ENCODE measurements at places on chromosomes 13 and 19.

DNA sequence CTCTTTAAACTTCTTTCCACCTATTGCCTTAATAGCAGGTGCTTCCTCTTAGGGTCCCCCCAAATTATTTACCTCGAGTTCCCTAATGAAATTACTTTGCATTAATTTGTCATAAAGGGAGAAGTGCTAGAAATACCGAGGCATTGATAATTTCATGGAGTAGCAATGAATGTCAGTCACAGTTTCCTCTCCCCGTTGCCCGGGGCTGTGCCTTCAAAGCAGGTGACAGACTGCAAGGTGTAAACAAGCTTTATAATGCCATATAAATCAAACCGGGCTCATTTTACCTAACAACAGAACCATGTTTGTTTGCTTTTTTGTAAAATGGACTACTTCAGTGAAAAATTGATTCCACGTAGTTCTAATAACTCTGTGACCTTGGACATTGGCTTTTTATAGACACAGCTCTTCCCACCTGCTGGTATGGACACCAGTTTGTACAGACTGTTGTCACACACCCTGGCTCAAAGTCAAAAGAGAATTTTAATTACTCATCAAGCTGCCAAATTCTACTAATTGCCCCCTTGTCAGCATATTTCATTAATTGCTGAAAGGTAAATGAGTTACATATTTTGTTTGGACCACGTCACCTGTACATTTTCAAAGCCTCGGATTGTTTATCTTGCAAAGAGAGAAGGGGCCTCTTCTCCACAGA is 171.1 kb downstream of the STK24 start:
- DNase-seq: no peak

GRCh38 chr13:34410678-34411077 is 531.4 kb upstream of the NBEA start:
- peak; percentile 57 for DNase-seq

GRCh38 chr19:33376423-33376822 is 2.9 kb downstream of the CEBPG start:
- DNase-seq: peak; percentile 88

GRCh38 chr13:39353988-39354387 is 249.0 kb downstream of the LHFPL6 start:
- DNase-seq: peak; percentile 50

DNA sequence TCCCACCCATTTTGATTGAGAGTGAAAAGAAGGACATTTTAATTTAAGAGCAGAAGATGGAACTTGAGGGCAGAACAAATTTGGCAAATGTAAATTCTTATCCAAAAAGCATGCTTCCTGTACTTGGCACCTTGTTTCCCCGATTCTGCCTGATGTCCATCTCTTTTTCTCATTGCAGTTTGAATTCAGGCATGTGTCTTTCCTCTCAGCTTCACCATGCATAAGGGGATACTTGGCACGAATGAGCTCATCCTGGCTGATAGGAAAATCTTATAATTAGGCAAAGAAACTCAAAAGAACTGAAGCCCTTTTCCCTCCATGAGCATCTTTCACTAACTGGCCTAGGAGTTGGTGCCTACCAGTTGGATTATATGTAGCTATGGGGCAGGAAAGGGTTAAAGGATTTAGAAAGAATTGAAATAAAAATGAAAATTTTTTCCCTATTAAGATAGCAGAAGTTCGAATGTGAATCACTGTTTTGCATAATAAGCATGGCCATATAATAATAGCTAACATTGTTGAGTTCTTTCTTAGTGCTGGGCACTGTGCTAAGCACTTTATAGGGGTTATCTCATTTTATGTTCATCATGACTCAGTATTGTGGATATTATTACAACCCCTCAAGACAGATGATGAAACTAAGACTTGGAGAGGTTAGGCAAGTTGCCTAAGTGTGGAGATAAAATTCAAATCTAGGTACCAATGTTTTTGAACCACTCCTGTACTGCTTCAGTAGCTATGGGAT is 386.6 kb downstream of the KCNRG start:
- DNase-seq: peak; percentile 70

GRCh38 chr13:97528518-97528917 is 94.5 kb downstream of the RAP2A start:
- DNase-seq: no peak

DNA sequence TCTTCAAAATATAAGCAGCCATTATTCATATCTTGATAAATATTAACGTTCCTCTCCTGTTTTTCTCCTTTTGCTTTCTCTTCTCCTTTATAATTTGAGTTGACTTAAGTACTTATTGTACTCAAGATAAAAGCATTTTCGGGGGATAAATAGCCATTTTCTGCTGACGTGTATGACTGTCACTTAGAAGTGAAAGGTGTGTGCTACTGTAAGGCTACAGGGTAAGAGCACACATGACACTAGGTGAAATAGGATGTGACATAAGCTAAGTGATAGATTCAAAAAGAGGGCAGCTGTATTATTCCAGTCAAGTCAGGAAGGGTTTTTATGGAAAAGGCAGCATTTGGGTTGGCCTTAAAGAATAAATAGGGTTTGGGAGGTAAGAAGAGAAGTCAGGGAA is 128.5 kb downstream of the GPC6 start:
- no peak for DNase-seq

- no peak for DNase-seq
These were observed 26.1 kb upstream of the OR1M1 start for GRCh38 chr19:9060564-9061340.

- no peak for DNase-seq
These were observed 194.3 kb downstream of the DLEU7 start for GRCh38 chr13:50649211-50649610.

- DNase-seq: no peak
These were observed 4.4 kb downstream of the HAS1 start for GRCh38 chr19:51719251-51719988.

GRCh38 chr13:39637890-39638289 is 17.6 kb upstream of the COG6 start:
- DNase-seq: no peak

- peak; percentile 17 for DNase-seq
These were observed 14.2 kb upstream of the SLC15A1 start for GRCh38 chr13:98766697-98767096.

DNA sequence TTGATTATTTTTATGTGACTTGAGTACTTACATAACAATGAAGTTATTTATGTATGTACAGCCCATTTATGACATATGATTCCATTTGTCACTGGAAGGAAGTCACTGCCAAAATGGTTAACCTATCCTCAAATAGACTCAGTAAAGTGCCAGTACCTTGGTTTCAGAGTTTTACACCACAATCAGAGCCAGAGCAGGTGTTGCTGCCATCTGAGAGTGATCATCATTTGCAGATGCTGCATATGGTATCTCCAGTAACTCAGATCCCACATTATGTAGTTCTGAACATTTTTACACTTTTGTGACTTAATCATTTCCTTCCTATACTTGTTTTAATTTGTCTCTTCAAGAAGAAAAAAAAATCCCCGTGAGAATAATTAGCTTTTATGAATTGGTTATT is 313.3 kb downstream of the HS6ST3 start:
- DNase-seq: no peak

DNA sequence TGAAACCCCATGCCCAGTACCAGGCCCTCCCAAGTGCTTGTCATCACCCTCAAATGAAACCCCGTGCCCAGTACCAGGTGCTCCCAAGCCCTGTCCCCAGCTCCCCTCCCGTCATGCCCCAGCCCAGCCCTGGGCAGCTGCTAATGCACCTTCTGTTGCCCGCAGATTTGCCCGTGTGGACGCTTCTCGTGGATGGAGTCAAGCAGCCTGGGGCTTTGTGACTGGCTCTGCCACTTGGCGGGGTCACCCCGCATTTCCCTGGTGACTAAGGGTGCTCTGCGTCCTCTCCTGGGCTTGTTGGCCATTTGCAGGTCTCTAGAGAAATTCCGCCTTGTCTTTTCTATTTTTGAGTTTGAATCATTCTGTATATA is 82.7 kb downstream of the ATP11A start:
- no peak for DNase-seq

DNA sequence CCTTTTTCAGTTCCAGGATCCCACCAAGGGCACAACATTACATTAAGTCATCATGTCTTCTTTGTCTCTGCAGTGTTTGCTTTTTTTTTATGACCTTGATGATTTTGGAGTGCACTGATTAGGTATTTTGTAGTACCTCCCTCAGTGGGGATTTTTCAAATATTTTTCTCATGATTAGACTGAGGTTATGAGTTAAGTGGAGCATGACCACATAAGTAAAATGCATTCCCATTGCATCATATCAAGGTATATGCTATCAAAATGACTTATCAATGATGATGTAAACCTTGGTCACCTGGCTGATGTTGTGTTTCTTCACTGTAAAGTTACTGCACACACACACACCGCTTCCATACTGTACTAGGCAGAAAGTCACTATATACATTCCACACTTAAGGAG is 96.7 kb upstream of the TRPC4 start:
- no peak for DNase-seq

DNA sequence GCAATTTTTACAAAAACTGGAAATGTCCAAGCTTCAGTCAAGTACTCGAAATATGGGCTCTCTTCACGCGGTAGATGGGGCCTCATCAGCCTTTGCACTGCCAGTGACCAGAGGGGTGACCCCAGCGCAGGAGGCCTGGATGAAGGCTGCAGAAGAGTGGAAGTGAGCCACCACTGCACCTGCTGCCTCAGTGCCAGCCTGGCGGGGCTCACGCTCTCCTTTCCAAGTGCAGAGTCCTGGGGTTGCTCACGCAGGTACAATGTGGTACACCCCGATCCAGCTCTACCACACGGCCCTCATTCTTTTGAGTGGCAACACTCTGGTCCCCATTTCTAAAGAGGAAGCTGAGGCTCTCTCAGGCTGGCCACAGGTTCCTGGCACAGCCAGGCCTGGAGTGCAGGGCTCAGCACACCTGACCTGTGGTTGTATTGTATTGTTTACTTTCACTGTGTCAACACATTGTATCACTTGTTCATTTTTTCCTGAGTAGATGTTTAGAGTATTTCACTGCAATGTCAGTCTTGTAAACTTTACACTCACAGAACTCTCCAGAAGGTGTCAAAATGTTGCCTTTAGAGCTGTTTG is 97.3 kb upstream of the SOX1 start:
- DNase-seq: no peak

- peak; percentile 48 for DNase-seq
These were observed 25.7 kb upstream of the TPTE2 start for GRCh38 chr13:19586904-19587634.

DNA sequence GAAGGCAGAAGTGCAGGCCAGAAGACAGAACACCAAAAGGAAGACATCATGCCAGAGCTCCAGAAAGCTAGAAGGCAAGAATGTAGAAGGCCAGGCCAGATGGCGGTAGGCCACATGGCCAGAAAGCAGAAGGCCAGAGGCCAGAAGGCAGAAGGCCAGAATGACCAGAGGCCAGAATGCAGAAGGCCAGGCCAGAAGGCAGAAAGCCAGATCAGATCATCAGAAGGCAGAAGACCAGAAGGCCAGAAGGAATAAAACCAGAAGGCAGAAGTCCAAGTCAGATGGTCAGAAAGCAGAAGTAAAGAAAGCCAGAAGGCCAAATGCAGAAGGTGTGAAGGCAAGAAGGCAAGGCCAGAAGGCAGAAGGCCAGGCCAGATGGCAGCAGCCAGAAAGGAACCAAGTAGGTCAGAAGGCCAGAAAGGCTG is 185.0 kb downstream of the TUBA3C start:
- no peak for DNase-seq

- DNase-seq: peak; percentile 31
These were observed 58.7 kb upstream of the PABPC3 start for GRCh38 chr13:25037057-25037813.

DNA sequence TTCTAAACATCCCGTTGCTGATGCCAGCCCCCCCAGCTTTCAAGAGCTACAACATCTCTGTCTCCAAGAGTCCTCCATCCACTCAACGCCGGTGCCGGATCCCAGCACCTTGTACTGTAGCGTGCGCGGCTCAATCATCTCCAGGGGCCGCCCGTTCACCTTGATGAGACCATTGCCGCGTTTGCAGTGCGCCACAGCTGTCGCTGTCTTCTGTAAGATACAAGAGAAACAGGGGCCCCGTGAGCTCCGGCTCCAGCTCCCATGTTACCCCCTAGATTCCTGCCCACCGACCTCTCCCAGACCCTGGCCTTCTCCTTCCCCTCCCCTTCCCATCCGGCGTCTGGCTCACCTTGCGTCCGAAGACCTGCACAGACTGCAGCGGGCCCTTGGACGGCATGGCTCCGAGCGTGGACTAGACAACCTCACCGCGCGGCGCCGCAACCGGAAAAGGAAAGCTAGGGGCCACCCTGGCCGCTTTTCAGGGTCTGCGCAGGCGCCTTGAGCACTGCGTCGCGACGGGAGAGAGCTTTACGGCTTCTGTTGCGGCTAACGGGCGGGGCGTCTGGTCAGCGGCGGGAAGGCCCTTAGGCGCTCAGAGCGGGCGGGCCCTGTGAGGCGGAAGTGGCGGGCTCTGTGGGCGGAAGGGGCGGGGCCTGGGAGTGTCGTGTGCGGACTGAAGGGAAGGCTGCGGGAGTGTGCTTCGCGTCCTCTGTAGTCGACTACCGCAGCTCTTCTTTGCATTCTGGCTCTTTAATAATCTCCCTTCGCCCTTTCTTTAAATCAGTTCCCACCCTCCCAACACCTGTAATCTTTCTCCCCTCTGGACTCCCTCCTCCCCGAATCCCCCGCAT is at the start of gene RPS16:
TSS of gene RPS16 (minus strand) at position 451 of the 851 bp plus-strand sequence. CDS start at position 397, 54 bp downstream.
- DNase-seq: peak; percentile 98

- DNase-seq: no peak
These were observed 160.0 kb upstream of the ATXN8OS start for GRCh38 chr13:69947582-69947981.

DNA sequence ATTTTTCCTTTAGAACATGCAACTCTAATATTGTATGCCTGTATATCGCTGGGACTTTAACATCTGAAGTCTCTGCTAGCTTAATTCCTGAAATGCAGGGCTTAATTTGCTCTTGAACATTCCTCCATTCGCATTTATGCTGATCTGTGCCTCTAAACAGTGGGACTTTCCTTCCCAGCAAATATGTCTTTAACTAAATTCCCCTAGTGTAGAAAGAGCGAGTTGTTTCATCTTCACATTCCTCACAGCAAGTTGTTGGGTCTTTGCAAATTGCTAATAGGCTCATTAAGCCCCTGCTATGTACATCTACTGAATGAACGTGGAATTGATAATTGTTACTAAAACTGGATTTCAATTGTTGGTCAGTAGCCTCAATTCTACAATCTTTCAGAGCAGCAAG is 118.4 kb upstream of the OBI1 start:
- no peak for DNase-seq

GRCh38 chr13:50671497-50671850 is 172.0 kb downstream of the DLEU7 start:
- DNase-seq: no peak

Data from fibroblast of skin of right quadriceps (primary cell).